ENCODE measurements at places on chromosomes 11 and 22.

DNA sequence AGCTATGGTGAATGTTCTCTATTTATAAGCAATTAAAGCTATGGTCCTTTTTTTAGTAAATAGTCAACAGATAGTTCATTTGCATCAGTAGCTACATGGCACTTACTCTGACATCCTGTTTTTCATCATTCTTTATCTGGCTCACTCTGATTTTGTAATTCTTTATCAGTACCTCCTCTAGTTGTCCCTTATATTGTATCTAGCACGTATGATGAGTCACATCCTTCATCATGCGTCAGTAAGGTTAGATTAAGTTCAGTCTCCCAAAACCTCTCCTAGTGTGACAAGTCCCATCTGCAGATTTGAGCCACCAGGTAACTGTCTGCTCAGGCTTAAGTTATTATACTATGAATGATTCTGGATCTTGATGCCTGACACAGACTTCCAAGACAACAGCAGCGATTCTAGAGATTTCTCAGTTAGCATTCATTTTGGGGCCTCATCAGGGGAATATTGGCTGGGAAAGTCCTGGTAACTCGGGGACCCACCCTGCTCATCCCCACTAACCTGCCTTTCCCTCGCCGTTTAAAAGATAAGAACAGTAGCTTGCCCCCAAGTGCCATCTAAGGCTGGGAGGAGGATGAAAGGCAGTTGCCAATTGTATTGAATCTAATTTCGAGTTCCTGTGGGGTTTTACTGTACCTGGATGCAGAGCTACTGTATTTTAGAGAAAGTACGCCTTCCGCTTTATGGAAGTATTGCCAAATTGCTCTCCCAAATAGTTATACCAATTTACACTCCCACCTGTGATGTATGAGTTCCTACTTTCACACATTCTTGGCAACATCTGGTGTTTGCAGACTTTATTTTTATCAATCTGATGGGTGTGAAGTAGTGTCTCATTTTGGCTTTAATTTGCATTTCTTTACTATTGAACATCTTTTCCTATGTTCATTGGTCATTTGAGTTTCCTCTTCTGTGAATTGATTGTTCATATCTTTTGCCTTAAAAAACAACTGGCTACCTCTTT lies 55.9 kb downstream of the ZC3H12C start:
- peak; percentile 82 for DNase-seq

GRCh38 chr11:32796425-32796824 lies 2.0 kb upstream of the CCDC73 start:
- DNase-seq = no peak

DNA sequence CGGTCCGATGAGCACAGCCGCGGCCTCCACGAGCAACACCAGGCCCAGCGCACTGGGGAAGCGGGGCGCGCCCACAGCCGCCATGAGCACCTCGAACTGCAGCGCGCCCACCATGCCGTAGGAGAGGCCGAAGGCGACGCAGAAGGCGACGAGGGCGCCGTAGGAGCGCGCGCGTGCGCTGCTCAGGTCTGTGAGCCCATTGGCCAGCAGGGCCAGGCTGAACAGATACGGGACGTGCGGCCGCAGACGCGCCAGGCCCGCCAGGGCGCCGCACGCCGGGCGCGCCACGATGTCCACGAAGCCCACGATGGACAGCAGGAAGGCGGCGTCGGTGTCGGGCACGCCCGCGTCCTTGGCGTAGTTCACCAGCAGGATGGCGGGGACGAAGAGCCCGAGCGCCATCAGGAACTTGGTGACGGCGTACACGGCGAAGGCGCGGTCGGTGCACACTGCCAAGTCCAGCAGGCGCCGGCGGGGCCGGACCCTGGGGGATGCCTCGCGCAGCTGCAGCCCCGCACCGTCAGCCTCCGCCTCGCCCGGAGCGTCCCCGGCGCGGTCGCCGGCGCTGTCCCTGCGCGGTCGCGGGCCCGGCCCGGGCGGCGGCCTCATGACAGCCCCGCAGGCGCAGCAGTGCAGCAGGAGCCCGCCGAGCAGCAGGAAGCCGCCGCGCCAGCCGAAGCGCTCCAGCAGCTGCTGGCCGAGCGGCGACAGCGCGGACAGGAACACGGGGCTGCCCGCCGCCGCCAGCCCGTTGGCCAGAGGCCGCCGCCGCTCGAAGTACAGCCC lies 2.9 kb downstream of the SLC16A8 start:
- peak; percentile 46 for DNase-seq

- no peak for DNase-seq
Observed at GRCh38 chr11:35558513-35558912, 33.1 kb upstream of the PAMR1 start.

GRCh38 chr22:49300241-49300640 lies 527.4 kb downstream of the BRD1 start:
- DNase-seq = no peak

- no peak for DNase-seq
Observed at GRCh38 chr11:113985906-113986305, 11.0 kb downstream of the HTR3A start.

- DNase-seq = no peak
Observed at GRCh38 chr11:79159657-79160450, 281.0 kb downstream of the TENM4 start.

- DNase-seq = peak; percentile 10
Observed at GRCh38 chr11:17734418-17734911, at the start of gene KCNC1. Gene KCNC1, plus strand, starts transcription at chr11:17734781. Its CDS starts 1,222 bp downstream, at chr11:17736003.

DNA sequence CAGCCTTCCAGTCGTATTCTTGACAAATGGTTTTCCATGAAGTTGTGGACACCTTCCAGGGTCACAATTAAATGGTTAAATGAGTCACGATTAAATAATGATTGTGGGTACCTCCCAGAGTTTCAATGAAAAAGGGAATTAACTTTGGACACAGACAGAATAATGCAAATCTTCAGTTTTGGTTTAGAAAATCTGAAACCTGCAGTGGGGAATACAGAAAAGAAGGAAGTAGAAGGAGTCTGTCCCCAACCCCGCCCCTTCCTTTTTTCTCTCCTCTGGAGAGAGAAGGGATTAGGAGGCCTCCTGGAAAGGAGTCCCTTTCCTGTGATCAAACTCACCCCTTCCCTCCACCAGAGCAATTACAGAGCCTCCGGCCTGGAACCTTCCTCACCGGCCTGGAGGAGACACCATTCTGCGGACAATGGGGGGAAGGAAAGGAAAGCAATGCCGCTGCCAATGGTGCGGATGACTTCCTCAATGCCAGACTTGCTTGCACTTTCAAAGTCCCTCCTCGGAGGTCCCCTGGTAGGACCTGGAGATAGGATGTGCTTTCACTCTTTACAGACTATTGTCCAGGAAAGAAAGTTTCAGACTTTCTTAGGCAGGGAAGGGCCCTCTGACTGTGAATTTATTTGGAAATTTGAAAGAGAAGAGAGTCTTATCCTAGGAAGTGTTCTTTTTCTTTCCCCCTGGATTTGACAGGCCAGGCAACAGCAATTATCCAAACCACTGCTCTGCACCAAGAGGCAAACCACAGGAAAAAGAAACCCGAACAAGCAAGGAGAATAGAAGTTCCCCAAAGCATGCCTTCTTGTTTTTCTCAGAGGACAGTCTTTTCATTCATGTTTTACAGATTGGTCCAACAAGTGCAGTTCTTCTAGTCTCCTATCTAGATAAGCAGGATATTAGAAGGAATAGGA lies 86.8 kb downstream of the PTPRJ start:
- DNase-seq = peak; percentile 65

- no peak for DNase-seq
Observed at GRCh38 chr22:45291061-45291930, 6.5 kb downstream of the UPK3A start.

DNA sequence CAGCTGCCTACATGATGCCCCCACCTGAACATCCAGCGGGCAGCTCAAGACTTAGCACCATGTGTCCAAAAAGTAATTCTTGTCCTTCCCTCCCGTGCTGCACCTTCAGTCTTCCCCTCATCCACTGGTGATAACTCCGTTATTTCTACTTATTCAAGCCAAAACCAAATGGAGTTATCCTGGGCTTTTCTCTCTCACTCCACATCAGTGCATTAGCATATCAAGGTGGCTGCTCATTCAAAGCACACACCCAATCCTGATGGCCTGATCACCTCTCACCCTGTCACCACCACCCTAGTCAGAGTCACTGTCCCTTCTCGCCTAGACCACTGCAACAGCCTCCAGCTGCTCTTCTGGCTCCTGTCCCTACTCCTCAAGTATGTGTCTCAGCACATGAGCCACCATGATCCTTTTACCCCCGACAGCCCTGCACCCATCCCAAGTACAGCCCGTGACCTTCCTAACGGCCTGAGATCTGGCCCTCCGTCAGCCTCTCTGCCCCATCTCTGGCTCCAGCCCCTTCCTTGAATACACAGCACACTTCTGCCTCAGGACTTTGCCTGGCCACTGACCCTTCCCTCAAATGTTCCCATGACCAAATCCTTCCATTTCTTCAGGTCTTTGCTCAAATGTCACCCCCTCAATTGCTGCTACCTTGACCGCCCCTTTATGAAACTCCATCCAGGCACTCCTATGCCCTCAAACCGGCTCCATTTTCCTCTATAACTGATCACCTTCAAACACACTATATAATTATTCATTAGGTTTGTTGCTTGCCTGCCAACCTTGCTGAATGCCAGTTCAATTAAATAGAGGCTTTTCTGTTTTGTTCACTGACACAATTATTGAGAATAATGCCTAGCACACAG lies 19.7 kb upstream of the SLC25A1 start:
- DNase-seq = no peak

DNA sequence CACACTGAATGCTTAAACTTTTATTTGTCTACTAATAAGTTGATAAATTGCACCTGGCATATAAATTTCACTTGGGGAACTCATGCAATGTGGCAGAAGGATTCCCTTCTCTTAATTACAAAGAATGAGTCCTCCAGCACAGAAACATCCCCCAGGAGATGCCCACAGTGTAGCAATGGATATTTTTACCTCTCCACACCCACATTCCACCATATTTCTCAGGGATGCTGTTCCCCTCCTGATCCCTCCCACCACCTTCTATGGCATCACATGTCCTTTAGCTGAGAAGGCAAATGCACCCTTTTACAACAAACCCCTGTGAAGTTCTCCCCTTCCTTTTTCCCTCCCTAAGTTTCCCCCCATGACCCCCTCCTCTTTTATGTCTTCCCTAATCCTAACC lies 56.1 kb upstream of the UBASH3B start:
- DNase-seq = no peak

DNA sequence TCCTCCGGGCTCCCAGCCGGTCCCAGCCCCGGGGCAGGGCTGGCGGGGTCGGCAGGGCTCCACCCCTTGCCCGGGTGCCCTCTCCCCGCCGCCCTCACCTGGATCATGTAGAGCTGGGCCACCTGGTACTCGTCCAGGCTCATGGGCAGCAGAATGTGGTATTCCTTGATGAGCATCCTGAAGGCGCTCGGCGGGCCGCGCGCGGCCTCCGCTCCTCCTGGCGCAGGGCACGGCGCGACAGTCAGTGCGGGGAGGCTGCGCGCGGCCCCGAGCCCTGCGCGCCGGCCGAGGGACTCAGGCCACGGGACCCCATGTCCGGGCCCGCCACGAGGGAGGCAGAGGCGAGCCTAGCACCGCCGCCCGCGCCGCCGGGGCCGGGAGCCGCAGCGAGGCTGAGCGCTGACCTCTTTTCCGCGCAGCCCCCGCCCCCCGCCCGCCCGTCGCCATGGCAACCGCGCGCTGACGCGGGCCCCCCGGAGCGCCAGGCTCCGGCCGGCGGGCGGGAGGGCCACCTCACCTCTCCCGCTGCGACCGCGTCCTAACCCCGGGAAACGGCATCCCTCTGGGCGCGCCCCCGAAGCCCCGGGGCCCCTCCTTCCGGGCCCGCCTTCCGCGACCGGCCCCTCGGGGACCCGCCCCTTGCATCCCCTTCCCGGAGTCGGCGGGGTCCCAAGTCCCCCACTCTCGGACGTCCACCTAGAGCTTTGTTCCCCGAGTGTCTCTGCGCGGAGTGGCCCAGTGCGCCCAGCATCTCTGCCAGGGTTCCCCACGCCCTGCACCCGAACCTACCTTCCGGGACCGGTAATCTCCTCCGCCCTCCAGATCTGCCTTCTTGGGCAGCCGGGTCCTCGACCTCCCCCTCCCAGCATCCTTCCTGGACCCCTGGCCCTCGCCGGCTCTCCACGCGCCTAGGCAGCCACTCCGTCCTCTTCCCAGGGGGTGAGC lies 886 bp downstream of the PITPNM1 start:
- DNase-seq = peak; percentile 22

- DNase-seq = no peak
Observed at GRCh38 chr11:118152020-118152551, 537 bp downstream of the SCN4B start.

DNA sequence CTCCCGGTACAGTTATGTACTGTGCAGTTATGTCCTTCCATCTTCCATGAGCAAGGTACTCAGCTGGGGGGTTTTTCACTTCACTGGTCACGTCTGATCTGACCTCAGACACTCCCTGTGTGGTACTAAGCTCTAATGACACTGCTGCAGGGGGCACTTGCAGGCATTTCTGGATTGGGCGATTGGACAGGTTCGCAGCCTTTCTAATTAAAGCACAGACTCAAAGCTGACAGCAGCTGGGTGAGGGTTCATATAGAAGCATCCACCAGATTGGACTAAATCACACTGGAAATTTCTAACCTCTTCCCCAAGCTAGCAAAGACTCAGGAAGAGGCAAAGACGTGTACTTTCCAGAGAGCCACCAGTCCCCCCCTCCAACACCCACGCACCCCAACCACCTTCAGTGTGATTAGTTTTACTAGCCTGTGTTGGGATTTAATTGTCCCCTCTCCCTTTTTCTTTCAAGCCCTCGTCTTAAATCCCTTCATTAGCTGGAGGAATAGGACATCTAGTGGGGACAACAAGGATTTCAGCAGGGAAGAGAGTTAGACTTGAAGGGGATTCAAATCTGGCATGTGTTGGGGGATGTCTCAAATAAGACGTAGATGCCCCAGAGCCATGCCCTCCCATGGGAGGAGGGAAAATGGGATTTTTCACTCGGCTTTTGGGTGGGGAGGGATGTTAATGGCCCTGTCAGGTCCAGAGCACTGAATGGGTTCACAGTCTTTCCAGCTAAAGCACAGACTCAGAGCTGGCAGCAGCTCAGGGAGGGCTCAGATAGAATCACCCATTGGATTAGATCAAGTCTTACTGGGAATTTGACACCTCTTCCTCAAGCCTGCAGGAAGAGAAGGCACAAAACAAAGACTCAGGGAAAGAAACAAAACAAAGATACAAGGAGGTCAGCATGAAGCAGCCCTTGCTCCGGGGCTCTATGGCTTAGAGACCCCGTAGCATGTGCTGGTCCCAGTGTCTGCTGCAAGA lies 10.9 kb downstream of the INS start:
- DNase-seq = peak; percentile 76

GRCh38 chr11:73590991-73591390 lies 6.9 kb downstream of the FAM168A start:
- DNase-seq = no peak

DNA sequence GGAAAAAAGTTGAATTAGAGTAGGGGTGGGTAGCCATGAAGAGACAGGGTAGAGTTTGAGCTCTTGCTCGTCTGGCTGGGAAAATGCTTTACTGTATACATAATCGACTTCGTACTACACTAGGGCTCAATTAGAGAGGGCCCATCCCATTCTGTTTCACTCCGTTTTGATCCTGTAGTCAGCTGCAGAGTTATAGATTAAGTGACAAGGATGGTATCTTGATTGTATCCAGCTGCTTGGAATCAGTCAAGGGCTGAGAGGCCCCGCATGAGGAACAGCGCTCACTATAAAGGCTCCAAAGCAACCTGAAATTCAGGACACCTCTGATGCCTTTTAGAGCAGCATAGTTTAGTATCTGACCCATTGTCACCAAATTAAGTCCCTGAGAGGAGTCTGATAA lies 81.6 kb downstream of the ALX4 start:
- no peak for DNase-seq

Measured in common myeloid progenitor, CD34-positive (primary cell).